ENCODE measurements at places on chromosomes 4 and X.

GRCh38 chrX:134933911-134934310 is 56.9 kb upstream of the SMIM10 start:
- no peak for DNase-seq

DNA sequence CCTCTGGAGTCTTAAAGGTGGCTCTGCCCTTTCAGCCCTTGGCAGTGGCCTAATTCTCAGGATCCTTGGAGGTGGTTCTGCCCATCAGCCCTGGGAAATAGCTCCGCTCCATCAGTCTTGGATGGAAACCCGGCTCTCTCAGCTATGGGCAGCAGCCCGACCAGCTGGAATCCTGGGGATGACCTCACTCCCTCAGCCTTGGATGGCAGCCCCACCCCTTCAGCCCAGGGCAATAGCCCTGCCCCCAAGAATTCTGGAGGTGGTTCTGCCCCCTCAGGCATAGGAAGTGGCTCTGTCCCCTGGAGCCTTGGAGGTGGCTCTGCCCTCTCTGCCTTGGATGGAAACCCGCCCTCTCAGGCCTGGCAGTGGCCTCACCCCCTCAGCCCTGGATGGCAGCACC is 127.7 kb downstream of the RBMX2 start:
- no peak for DNase-seq

- DNase-seq, result no peak
Observed at GRCh38 chrX:95435198-95435597, 1249.4 kb upstream of the DIAPH2 start.

DNA sequence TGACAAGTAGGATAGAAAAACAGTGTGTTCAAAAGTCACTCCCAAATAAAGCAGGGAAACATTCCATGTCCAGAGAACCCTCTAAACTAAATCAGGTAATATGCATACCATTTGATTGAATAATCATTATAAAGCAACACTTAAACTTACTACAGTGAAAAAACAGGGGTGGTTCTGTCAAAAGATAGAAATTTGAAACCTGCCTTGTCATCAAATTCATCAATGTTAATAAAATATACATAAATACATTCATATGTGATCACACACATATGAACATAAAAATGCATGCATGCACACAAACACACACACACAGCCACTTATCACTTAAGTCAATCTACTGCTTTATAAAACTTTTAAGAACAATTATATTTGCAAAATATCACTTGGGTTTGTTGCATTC is 485.8 kb upstream of the TECRL start:
- no peak for DNase-seq

GRCh38 chrX:67700602-67701001 is 156.8 kb downstream of the AR start:
- DNase-seq, result no peak

DNA sequence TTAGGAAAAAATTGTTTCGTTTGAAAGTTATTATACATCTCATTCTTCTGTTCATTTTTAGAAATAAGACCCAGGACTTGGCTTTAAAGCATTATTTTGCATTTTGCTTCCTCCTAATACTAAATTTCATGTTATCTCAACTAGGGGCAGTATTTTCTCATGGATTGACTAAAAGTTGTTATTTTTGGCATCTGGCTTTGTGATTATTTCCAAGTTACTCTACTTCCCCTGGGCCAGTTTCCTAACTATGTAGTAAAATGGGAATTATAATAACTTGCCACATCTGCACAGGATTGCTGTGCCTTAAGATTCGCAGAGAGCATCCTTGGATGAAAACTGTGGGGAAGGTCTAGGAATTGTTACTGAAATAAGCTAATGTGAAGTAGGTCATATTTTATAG is 3.0 kb downstream of the RBPJ start:
- no peak for DNase-seq

GRCh38 chr4:6180841-6181631 is 19.3 kb downstream of the JAKMIP1 start:
- no peak for DNase-seq

- no peak for DNase-seq
Observed at GRCh38 chr4:108762559-108763225, at the start of gene ETNPPL. Gene ETNPPL, minus strand, starts transcription at chr4:108763053. Its CDS starts 155 bp downstream, at chr4:108762898.

DNA sequence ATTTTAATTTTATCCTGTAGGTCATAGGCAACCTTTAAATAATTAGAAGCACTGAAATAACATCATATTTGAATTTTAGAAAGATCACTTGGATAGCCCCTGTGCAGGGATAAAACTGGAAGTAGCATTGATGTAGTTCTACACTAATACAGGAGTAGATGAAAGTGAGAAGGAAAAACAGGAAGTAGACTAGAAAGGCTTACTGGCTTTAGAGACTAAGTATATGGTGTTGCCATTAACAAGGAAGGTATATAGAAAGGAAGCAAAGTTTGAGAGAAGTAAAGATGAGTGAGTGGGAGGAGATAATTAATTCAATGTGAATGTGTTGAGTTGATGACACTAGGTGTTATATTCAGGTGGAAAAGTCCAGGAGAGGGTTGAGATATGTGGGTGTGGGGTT is 73.1 kb upstream of the EPGN start:
- no peak for DNase-seq

DNA sequence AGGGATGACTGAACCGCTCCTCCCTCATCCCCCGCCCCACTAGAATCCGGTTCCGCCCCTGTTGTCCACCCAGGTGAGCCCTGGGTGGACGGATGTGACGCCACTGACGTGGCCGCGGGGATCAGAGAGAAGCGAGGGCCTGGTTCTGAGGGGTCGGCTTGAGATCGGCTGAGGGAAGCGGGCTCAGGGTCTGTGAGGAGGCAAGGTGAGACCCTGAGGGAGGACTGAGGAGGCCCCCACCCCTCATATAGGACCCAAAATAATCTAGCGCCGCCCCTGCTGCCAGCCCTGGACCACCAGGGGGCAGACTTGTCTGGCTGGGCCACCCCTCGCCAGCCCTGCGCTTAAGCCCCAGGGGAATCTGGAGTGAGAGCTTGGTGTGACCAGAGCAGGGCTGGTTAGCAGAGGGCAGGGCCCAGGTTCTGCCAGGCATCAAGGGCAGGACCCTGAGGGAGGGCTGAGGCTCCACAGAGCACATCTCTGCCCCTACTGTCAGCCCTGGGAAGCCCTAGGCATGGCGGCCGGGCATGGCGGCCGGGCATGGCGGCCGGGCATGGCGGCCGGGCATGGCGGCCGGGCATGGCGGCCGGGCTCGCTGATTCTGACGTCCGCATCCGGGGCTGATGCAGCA is at the start of gene MAGEA8:
Gene MAGEA8 (plus strand): TSS at position 103 of the 631 bp plus-strand sequence. CDS start 3,090 bp downstream, outside the sequence.
- no peak for DNase-seq
